Left colon (tissue), 2 donors: ENCODE measurements at places on chromosomes 7 and 10. TPM values are rescaled to one million over a fixed set of nuclear protein-coding genes. Genes with fewer than 3 reads are reported as not detected.

IFIT5 gene
- total RNA-seq: 10.6 TPM

ZNF467 gene
- total RNA-seq: 6.0 TPM

HYAL4 gene
- not detected for total RNA-seq

WASHC2C gene
- total RNA-seq: 76.9 TPM

ITPRID1 gene
- 1.2 TPM for total RNA-seq

DNA sequence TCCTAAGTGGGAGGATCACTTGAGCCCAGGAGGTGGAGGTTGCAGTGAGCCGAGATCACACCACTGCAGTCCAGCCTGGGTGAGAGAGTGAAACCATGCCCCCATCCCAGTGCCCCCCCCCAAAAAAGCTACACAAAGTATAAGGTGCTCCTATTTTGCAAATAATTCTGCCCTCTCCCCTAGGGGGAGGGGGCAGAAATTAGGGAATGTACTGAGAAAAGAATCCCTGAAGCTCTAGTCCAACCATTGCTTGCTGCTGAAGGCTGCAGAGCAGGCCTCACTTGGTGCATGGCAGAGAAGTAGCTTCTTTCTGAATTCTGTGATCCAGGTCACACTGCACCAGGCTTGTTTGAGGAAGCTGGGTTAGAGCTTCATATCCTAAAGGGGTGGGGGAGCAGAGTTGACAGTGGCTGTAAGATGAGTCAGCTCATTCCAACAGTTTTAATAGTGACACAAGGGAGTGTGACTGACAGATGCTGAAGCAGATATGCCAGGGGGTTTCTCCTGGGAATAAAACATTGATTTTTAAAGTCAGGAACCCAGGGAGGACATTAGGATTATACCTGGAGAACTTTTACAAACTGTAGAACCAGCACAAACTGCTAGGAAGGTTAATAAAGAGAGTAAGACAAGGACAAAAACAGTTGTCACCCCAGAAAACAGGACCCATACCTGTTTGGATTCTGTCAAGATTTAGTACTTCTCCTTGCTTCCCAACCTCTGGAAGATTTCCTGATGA lies 32.8 kb upstream of the STRIP2 start:
- no peak for DNase-seq

- DNase-seq: no peak
Measured at GRCh38 chr7:121474301-121474673, 78.2 kb upstream of the FAM3C start.

GRCh38 chr7:30270921-30271320 lies 13.5 kb upstream of the ZNRF2 start:
- DNase-seq: no peak

DNA sequence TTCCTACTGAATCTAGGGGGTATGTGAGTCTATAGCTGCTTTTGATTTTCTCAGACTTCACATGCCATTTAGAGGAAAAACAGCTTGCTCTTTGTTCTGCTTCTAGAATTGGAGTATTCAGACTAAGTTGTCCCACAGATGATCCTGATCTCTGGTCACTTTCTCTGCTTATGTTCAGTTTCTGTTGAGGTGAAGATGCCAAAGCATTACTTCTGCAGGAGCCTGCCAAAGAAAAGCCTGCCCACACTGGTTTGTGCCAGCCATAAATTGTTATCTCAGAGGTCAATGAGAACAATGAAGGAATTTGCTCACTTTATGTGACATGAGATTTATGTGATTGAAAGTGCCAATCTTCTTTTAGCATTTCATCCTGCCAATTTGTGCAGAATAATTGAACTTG lies 163.6 kb downstream of the CDK14 start:
- DNase-seq: no peak

GRCh38 chr7:153920126-153920525 lies 132.1 kb upstream of the DPP6 start:
- no peak for DNase-seq

DNA sequence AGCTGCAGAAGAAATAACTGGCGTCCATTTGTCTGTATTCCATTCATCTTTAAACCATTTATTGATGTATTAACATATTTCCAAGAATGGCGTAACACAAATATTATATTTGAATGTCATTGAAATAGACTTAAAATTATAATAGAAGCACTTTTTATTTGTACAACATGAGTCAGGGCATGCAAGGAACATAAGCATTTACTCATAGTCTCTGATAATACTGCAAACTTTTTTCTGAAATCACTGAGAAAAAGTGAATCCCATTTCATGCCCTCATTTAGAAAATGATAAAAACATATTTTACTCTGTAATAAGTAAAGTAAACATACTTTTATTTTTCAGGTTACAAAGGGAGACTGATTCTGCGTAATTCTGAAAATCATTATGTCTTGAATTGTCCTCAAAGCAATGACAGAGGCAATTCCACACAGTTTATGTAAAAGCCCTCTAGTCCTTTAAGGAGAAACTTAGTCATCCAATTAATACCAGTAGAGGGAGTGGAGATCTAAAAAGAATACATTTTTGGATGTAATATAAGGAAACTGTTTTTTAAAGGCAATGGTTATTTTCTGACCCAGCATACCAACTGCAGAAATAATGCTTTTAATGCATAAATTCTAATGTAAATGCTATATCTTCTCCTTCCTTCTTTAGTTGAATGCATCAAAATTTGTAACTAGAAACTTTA lies 58.1 kb downstream of the AGMO start:
- DNase-seq: no peak

DNA sequence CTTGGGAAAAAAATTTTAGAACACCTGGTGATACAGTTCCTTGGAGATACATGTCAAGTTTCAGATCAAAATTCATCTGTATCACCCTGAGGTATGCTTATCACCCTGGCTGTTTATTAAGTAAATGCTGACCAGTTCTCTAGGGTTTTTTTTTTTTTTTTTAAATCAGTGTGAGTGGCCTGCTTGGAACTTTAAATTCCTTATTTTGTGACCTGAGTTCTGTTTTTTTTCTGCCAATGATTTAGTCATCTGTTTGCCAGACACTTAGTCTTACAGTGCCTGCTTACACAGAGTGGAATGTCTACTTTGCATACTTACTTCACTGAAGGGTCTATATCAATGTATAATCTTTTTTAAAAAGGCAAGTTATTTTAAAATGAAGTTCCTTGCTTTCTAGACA lies 1.8 kb downstream of the TSPAN13 start:
- DNase-seq: no peak

GRCh38 chr7:70632400-70632799 lies 499.5 kb upstream of the GALNT17 start:
- no peak for DNase-seq

- no peak for DNase-seq
Measured at GRCh38 chr10:32155075-32155516, 98.9 kb upstream of the KIF5B start.

- DNase-seq: no peak
Measured at GRCh38 chr7:81810476-81811155, 40.8 kb upstream of the HGF start.

GRCh38 chr7:45146531-45147379 lies 10.8 kb upstream of the RAMP3 start:
- DNase-seq: no peak

GRCh38 chr10:3832022-3832786 lies 47.2 kb upstream of the KLF6 start:
- no peak for DNase-seq

DNA sequence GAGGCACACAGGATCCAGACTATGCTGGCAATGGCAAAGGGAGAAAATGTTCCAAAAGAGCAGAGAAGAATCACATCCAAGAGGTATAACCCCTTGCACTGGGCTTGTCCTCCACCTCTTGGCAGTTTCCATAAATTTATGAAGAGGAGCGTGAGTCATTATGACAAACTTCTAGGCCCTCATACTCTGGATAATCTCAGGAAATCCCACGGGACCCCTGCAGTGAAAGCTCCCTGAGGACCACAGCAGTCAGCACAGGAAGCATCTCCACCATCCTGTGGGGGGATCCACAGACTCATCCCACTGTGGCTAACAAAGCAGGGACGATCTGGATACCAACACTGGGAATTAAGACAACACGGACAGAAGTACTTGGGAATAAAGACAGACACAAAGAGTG lies 30.3 kb upstream of the GPAM start:
- DNase-seq: no peak

DNA sequence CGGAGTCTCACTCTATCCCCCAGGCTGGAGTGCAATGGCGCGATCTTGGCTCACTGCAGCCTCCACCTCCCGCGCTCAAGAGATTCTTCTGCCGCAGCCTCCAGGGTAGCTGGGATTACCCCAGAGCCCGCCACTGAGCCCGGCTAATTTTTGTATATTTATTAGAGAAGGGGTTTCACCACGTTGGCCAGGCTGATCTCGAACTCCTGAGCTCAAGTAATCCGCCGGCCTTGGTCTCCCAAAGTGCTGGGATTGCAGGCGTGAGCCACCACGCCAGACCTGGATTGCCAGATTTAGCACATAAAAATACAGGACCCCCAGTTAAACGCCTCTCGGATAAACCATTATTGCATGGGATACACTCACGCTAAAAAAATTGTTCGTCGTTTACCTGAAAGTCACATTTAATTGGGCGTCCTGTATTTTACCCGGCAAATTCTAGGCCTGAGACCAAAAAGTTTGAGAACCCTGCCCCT lies 375 bp upstream of the GATAD1 start:
- DNase-seq: no peak
